ENCODE measurements at places on chromosomes 7 and 10.
A peak's percentile ranks its signal among the peaks of the same experiment; 100 is the strongest.

- no peak for DNase-seq
Measured at GRCh38 chr7:139106959-139107358, 2.6 kb downstream of the ZC3HAV1 start.

GRCh38 chr10:90642136-90642535, 215.7 kb downstream of the HTR7 start:
- no peak for DNase-seq

- DNase-seq, result no peak
Measured at GRCh38 chr7:78587443-78588044, 789.0 kb downstream of the PHTF2 start.

DNA sequence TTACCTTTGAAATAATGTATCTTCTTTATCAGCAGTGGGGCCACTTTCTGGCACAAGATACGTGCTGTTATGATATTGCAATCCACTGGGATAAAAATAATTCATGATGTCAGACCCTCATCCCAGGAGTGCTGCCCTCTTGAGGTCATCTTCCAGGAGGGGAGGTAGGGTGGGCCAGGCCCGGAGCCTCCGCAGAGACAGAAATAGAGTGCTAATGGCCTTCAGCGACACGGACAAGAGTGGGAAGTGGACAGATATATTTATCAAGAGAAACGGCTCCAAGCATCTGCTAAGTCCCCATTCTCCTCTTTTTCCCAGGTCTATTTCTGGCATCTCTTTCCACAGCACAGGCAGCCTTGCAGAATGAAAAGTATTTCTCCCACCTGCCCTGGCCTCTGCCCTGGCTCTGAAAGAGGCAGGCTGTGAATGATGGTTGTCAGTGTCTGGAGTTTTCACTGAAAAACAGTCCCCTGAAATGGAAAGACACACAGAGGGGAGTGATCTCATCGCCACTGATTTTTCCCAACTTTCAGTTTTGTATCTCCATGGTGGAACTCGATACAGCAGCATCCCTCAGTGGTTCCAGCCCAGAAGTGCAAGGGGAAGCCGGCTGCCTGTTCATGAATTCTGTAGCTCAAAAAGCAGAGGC, 251.7 kb upstream of the MYO3A start:
- DNase-seq, result no peak

DNA sequence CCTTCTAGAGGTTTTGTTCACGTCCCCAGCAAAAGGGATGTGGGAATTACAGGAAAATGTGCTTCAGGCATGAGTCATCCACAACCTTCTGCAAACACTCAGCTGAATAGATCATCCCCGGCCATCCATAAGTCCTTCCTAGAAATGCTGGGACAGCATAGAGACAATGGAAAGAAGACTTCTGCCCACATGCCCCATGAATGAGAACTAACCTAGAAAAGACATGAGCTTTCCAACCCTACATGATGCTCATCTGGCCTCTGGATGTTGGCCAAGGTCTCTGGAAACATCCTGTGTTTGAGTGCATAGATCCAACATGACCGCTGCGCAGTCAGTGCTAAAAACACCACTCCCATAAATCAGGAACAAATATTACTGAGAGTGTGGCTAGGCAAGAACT, 277.5 kb downstream of the PLXNA4 start:
- no peak for DNase-seq

DNA sequence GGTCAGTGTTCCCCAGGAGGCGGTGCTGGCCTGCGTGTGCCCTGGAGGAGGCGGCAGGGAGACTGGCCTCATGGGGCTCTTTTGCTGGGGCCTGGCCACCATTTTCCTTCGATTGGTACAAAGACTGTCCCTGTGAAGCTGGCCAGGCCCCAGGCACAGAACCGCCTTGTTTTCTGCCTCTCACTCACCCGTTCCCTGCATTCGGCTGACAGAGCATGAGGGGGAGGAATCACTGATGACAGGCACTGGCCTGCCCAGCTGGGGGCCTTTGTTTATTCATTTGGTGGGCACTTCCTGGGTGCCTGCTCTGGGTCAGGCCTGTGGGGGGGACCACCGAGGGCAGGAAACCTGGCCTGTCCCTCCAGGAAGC, 139.2 kb downstream of the FAM53B start:
- no peak for DNase-seq

GRCh38 chr7:68014031-68014736, 1017.6 kb downstream of the TYW1 start:
- DNase-seq, result no peak

GRCh38 chr10:88023676-88024075, 160.3 kb downstream of the PTEN start:
- DNase-seq, result no peak

DNA sequence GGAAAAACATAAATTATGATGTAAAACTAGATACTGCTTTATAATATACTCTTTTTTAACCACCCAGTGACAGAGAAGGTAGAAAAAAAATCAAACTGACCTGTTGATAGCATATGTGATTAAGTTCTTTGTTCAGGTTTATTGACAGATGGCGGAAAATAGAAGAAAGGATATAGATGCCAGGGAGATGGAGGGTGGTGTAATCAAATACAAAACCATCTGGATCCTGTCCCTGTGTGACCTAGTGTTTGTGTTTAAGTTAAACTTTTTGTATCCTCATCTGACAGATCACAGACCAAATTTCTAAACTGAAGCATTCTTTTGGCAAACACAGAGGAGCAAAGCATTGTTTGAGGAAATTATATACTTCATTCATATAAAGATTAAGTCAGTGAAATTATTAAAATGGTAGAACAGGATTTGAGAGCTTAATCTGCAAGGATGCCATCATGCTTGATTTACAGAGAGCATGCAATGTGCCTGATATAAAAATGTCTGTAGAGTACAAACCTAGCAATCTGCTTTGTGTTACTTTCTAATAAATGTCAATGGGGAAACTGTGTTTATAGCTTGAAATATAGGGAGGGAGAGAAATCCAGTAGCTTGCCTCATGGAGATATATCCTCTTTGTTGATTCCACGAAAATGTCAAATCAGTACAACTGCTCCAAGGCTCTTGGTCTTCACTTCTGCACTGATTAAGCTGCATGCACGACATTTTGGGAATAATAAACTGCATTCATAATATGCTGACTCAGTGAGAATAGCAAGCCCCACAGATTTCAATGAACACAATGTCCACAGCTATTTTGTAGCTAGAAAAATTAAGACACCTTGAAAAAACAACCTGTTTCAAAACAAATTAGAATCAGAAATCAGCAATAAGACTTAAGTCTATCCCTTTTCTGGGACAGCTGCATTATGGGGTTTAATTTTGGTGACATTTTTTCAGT, 39.0 kb downstream of the SEM1 start:
- DNase-seq, result peak; percentile 64
